ENCODE measurements at places on chromosomes 5 and 9.
A peak's percentile ranks its signal among the peaks of the same experiment; 100 is the strongest.

GRCh38 chr9:129714511-129715061 lies 38.3 kb downstream of the PTGES start:
- DNase-seq = no peak

DNA sequence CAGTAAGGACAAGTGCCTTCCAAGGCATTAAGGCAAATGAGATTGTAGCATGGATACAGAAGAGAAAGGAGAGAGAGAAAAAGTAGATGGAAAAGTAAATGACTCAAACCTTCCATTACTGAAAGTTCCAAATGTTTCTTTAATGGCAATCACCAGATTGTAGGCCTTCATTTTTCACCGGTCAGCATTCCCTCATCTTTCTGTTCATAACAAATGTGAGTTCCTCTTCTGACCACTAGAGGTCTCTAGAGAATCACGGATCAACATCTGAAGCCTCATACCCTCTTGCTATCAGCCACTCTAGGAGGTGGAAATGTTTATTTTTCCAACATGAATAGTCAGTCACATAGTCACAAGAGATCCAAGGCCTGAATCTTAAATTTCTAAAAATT lies 73.6 kb upstream of the RPS23 start:
- DNase-seq = no peak

DNA sequence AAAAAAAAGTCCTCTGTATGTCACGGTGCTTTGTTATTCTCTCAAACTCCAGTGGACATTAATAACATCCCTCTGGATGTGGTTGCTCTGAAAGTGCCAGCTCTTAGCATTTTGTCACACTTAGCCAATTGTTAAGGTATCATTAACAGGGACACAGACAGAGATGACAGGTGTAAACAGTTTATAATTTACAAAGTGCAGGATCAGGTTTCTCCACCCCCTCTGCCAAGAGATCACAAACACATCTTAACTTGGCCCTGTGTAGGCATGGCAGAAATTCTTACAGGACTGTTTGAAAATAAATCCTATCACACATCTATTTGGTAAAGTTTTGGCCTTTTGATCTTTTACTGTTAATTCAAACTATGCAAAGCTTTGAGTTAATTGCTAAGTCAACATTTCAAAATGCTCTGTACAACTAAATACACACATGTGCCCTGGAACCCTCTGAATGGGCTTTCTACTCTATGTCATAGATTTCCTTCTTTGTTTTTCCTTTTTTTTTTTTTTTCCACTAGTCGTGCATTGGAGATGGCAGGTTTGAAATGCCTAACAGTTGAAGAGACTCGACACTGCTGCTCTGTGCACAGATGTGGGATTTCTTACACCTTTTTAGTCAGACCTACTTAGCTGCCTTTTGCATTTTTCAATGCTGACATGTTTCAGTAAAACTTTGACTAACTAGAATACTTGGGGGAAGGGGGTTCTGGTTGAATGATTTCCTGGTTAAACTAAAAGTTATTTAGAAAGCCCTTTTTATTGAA lies 41.7 kb downstream of the SEMA6A start:
- DNase-seq = no peak

GRCh38 chr5:43556857-43557542 lies at the start of gene PAIP1:
Gene PAIP1, minus strand, starts transcription at chr5:43557077. Its CDS starts 231 bp downstream, at chr5:43556846.
- peak; percentile 71 for DNase-seq

- no peak for DNase-seq
Measured at GRCh38 chr5:150323092-150323491, 20.4 kb upstream of the ARSI start.

- DNase-seq = no peak
Measured at GRCh38 chr5:122877518-122877917, 32.1 kb downstream of the SNX24 start.

DNA sequence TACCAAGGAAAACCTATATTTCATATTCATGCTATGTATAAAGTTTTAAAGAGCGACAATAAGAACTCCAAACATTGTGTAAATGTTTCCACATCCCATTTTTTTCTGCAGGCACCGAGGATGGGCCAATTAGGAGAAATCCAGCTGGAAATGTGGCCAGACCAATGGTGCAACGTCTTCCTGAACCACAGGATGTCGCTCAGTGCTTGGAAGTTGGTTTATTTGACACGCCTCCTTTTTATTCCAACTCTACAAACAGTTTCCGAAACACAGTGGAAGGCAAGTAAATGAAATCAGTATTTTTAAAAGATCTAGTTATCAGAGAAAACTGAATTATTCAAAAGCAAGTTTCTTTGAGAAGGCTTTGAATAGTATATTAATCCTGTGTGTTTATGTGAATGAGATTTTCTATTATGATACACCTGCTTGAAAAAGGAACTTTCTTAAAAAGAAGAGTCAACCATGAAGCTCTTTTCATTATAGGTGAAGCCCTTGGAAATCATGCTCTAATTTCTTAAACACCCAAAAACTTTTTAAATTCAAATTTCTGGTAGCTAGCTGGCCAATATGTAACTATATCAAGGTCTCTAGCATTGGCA lies 9.1 kb downstream of the TYRP1 start:
- no peak for DNase-seq

- no peak for DNase-seq
Measured at GRCh38 chr5:26645659-26646058, 392.7 kb downstream of the CDH9 start.

DNA sequence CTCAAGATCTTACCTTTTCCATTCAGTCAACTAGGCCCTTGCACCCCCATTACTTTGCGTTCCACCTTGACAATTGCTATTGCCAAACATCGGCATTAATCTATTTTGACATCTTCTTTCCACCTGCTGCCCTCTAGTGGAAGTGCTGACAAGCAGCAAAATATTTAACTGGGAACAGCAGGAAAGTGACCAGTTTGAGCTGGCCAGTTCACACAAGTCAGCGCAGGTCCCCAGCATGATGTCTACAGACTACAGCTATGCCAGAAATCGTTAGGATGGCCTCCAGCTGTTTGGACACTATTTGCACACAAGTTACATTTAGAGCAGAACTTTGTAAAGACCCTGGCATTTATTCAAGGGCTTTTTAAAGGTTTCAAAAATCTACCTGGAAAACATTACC lies 160.1 kb downstream of the GHR start:
- DNase-seq = no peak

DNA sequence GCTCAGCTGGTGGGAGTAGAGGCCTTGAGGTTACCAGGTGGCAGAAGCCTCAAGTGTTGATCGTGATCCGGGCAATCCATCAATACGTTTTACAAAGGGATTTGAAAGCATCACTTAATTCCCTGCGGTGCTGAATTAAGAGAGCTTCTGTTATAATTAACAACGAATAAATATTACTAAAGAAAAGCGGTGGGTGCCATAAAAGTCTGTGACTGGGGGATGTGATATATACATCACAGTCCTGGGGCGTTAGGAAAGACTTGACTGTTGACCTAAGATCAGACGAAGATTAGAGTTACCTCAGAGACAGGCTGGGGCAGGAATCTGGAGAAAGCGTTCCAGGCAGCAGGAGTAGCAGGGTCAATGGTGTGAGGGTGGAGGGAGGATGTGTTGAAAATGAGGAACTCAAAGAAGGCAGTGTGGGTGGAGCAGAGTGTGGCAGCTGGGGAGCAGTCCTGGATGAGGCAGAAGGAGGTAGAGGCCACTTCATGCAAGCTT lies 6.7 kb upstream of the C5orf63 start:
- no peak for DNase-seq

DNA sequence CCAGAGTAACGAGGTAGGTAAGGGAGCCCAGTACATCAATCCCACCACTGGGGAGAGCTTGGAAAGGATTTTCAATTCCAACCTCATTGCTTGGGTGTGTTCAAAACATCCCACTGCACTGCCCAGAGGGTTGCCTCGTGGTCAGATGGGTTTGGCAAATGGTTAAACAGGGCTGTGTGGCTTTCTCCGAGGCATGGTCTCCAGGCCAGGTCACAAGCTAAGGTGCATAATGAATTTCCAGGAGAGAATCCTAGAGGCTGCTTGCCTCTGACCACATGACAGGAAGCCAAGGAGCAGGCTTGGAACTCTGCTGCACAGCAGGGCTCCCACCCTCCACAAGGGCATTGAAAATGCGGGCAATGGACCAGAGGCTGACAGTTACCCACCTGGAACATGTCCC lies 51.6 kb downstream of the DAP start:
- DNase-seq = no peak

DNA sequence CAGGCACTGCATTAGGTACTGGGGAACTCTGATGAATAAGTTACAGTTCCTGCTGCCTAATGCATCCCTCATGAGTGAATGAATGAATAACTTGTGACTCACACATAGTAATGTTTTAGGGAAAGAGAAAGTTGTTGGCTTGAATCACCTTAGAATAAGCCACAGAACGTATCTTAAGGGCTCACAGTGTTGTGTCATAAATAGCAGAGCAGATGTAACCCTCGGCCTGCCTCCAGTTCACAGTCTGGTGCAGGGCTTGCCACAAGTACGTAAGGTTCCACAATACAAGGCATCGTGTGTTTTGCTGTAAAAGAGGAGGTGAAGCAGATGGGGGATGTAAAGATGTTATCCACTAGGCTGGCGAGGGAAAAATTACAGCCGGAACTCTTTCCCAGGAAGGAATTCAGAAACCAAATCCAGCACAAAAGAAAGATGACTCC lies 218.7 kb downstream of the TRPM3 start:
- no peak for DNase-seq

- no peak for DNase-seq
Measured at GRCh38 chr5:58054018-58054417, 405.9 kb downstream of the PLK2 start.

DNA sequence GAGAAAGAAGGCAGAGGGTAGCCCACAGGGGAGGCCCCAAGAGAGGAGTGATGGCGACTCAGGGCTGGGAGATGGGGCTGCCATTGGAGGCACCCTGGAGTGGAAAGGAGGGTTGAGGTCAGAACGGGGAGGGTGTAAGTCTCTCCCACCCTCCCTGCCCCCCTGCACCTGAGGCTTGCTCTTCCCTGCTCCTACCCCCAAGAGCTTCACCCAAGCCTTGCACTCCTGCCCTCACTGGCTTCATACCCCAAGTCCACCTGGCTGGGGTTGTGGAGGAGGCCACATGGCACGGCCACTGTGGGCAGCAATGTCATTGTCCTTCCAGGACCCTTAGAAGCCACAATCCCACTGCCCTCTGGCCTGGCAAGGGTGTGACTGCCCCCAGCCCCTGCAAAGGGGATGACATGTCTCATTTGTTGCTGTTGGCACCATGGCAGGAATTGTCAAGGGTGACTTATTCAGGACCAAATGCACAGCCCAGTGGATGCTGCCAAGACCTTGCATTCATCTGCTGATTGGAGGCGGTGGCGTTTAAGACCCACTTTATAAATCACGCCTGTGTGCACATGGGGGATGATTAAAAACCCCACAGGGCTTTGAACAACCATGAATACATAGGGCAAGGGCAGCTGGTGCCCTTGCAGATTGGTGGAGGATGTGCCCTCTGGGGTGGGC lies 47.6 kb upstream of the RNU6ATAC start:
- DNase-seq = no peak

DNA sequence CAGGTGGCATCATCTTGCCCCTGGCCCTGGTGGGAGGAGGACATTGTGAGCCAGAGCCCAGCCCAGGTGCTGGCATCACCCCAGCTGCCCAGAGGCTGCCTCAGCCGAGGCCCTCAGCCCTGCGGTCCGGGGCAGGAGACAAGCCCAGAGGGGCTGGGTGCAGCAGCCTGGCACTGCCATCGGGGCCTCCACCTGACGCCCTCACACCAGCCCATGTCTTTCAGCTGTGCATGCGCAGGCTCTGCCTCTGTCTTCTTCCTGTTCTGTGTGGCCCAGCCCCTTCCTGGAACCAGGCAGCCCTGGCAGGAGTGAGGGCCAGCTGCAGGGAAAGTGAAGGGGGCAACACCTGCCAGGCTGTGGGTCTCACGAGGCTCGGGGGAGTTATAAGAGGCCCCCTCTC lies 4.8 kb upstream of the CEL start:
- DNase-seq = no peak

DNA sequence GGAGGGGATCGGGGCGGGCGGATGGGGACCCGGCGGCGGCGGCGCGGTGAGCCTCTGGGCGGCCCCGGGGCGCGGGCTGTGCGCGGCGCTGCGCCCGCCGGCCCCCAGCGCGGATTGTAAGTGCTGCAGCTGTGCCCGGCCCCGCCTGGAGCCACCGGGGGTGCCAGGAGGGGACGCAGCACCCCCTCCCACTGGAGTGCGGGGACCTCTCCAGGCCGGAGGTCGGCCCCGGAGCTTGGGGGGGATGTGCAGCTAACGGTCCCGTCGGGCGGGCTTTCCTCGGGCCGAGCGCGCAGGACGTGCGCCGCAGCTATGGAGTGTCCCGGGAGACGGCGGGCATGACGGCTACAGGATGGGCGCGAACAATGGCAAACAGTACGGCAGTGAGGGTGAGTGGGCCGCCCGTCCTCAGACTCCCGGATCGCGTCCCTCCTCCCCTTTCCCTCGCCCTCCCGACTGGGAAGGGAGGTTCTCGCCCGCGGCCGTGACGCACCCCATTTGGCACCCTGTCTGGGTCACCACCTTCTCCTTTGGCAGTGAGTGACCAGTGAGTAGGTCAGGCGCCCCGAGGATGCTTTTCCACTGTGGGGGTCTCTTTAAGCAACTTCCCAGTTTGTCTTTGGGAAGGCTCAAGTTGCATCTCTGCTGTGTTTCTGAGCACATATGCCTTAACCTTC lies 483 bp downstream of the FBXL7 start:
- DNase-seq = peak; percentile 30

DNA sequence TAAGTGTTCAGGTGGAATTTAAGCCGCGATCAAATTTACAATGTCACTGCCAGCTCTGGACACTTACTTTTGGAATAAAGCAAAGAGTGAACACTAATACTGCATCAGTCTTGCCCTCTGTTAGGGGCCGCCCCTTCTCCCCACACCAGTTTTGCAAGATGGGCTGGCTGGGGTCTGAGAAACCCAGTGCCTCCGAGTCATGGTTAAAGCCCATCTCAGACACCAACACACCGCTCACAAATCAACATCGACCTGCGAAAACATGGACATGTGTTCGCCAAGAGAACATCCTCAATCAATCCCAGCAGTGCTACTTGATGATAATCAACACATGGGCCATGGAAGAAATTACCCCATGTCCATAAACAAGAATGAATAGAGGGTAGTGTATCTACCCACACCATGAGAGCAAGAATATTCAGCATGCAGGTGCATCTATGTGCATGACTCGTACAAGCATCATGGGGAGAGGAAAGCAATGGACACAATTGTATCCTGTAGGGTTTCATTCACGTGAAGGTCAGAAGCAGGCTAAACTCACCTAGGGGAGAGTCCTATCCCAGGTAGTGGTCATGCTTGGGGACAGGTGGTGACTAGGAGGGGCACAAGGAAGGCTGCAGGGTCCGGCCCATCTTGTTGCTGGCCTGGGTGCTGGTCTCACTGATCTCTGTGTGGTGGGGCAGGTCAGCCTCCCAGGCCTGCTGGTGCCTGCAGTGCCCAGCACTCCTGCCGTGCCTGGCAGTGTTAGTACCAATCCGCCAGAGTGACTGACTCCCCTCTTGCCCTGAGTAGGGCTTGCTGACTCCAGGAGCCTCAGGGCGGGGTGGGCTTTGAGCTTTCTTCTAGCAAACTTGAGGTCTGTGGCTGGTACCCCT lies 5.0 kb downstream of the S1PR3 start:
- no peak for DNase-seq
